ENCODE measurements at places on chromosomes 6 and 20.

DNA sequence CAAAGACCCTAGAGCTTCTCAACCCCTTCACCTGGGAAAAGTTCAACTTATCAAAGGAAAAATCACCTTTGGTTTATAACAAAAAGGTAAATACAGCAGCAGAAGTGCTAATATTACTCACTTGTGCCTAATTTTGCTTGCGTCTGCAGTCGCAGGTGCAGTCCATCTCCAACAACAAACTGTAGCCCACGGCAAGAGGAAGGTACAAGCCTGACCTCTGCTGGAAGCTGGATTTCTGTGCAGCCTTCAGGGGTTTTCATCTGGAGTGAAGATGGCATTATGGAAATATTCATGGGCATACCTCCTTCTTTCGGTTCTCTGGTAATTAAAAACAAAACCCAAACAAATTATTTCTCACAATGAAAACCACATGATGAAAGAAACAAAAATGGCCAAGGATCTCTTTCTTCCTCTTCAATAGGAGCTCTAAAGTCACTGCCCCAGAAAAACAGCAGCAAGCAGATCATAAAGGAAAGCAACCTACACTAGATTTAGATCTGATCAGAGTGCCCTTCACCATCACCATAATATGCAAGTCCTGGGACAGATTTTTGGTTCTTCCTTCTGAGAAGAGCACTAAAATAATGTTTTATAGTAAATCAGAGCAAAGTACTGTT lies 7.8 kb downstream of the UBE3D start:
- no peak for DNase-seq

DNA sequence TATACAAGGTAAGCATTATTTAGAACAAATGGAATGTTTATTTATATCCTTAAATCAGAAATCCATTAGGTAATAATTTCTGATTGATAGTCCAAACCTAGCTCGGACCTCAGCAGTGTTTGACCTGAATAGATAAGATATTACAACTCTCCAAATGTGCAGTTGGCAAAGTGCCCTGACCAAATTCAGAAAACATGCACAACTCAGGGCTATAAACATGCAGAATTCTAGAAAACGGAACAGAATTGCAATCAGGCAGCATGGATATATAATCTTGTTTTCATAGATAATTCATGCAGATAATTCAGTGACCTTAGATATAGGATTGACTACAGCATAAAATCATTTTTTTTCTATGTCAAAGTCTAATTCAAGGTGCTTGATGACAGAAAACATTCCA lies 626.6 kb upstream of the CITED2 start:
- DNase-seq: no peak

- DNase-seq: no peak
Observed at GRCh38 chr6:37074053-37074827, 68.8 kb downstream of the FGD2 start.

- no peak for DNase-seq
Observed at GRCh38 chr20:49853640-49854039, 41.0 kb downstream of the SLC9A8 start.

- no peak for DNase-seq
Observed at GRCh38 chr6:128981716-128982115, 98.8 kb downstream of the LAMA2 start.

DNA sequence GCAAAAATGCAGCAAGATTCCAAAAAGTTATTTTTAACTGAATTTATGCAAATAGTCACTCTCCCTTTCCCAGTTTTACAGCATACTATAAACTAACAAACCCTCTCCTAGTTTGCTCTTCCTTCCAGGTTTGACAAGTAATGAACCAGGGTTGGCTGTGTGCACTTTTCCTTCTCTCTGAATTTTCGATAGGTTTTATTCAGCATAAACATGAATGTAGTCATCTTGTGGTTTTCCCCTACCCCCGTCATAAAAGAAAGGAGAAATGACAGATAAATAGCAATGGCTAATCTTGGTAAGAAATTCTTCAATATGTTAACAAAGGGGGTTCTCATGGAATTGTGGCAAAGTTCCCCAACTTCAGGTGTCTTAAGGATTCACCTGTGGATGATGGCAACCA lies 26.3 kb downstream of the PRDM1 start:
- no peak for DNase-seq

DNA sequence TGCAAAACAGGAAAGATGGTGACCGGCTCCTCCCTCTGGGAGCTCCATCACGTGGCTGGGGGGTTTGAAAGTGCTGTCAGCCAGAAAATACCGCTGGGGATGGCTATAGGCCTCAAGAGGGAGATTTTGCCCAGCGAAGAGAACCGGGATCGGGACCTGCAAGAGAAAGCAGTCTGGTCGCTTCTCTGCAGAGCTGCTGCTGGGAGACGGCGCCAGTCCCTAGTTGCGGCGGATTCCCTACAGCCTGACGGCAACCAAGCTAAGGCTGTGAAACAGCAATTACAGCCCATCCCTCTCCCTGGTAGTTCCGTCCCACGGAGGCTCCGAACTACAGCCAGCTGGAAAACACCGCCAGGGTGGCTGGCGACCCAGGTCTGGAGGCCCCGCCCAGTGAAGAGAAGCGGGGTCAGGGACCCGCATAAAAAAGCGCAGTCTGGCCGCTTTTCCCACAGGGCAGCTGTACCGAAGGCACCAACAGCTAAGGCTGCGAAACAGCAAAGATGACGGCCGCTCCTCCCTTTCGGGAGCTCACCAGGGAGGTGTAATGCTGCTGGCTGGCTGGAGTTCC lies 238.1 kb upstream of the IRAK1BP1 start:
- no peak for DNase-seq

DNA sequence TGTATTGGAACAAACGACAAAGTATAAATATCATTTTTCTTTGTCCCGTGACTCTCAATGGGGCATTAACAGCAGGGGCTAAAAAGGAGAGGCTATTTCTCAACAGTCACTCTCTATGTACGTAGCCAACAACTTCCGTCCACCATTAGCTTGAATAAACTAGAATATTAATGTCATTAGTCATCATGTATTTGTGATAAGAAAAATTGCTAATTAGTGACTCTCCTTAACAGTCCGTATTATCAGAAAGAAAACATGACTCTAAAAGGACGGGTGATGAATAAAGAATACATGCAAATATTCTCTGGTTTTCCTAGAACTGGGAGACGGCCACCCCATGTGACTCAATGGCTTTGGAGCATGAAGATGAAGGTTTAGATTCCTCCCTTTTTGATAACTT lies 18.6 kb downstream of the VIP start:
- DNase-seq: no peak

GRCh38 chr20:54469952-54470351 lies 5.4 kb upstream of the DOK5 start:
- no peak for DNase-seq

- DNase-seq: no peak
Observed at GRCh38 chr6:150032598-150032997, 7.3 kb upstream of the RAET1L start.

DNA sequence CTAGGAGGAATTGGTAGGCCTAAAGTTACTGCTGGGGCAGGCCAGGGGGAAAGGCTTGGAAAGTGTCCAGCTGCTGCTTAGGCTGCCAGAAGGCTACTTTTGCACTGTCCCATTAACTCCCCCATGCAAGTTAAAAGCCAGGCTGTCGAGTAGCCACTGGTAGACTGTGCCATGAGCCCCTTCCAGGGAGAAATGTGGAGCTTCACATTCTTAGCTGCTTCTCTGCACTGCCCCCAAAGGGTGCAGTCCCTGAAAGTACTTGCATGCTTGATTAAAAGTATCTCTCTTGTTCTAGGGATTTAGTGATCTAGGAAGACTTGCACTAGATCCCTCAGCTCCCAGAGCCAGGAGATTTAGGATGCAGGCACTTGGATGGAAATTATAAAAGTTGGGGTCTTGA lies 57.3 kb downstream of the CDC5L start:
- DNase-seq: no peak

GRCh38 chr6:54085541-54085940 lies 25.7 kb upstream of the MLIP start:
- DNase-seq: no peak

DNA sequence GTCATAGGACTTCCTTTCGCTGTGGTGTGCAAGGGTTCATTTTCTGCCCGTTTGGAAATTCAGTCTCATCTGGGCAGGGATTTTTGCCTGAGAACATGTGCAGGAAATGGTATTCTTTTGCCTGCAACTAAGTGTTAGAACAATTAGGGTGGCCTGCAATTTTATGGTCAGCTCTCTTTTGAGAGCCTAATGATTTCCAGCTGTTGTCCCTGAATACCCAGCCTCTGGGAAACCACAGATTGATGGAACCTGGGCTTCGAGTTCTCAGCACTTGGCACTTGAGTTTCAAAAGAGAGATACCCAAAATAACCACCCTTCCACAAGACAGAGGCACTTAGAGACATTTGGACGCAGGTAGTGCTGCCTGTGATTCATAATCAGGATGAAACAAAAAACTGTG lies 217.2 kb upstream of the FOXA2 start:
- DNase-seq: no peak

DNA sequence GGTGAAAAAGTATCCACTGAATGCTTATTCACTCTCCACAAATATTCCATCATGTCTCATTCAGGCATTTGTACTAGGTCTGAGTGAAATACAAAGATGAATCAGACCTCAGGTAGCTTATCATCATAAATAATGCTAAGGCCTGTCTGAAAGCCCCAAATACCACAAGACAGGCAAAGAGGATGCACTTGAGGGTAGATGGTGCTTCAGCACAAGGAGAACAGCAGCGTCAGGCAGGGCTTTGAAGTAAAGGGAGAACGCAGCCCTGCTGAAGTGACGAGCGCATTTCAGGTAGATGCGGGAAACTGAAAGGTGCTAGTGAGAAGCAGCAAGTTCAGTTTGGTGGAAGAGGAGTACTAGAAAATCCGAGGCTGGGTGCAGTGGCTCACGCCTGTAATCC lies 38.7 kb downstream of the MAP3K5 start:
- DNase-seq: peak; percentile 84

GRCh38 chr6:113077794-113078193 lies 730.7 kb downstream of the RFPL4B start:
- no peak for DNase-seq

- DNase-seq: no peak
Observed at GRCh38 chr6:5278047-5278446, 16.7 kb downstream of the FARS2 start.

GRCh38 chr20:1775117-1775516 lies 117.5 kb upstream of the SIRPG start:
- DNase-seq: no peak

GRCh38 chr20:38222923-38223742 lies 37.4 kb downstream of the KIAA1755 start:
- no peak for DNase-seq

GRCh38 chr20:15138548-15139126 lies 801.2 kb upstream of the FLRT3 start:
- no peak for DNase-seq

DNA sequence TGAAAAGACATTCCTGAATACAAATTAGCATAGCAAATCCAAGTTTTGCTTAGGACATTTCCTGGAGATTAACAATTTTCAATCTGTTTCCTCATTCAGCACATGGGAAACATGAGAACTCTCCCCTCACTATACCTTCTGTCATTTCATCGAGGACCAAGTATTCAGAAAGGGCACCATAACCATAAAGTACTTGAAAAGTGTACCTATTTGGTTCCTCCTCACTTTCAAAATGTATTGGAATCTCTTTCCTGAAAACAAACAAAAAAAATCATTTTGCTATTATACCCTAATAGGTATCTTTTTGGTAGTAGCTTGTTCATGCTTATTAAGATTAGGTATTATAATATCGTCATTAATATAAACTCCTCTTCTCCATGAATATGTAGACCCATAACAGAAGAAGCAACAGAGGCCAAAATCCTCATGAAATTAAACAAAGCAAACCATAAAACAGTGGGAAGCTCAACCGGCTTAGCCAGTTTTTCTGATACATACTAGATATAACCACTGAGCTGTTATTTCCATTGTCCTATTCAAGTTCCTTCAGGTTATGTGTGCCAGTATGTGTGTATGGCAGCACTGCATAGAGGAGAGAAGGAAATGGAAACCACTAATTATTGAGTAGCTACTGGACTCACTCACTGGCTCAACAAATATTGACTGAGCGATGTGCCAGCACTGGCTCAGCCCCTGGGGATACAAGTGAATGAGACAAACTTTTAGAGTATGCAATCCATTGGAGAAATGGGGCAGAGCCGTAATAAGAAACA lies 274.0 kb downstream of the MAFB start:
- DNase-seq: no peak

DNA sequence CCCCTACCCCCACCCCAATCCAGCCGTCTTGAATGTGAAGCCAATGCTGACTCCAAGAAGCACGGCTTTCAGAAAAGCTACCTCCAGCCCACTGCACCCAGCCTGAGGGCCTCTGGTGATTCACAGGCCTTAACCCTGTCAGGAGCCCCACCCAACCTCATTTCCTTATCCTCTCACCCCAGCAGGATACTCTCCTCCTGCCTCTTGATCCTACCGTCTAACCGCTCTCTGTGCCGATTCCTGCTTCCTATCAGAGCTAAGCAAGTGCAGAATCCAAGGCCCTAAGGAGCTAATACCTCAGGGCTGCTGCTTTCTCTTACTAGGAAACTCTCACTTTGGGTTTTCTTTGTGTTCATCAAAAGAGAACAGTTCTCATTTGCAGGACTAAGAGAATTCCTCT lies 47.2 kb downstream of the TRERF1 start:
- peak; percentile 18 for DNase-seq

DNA sequence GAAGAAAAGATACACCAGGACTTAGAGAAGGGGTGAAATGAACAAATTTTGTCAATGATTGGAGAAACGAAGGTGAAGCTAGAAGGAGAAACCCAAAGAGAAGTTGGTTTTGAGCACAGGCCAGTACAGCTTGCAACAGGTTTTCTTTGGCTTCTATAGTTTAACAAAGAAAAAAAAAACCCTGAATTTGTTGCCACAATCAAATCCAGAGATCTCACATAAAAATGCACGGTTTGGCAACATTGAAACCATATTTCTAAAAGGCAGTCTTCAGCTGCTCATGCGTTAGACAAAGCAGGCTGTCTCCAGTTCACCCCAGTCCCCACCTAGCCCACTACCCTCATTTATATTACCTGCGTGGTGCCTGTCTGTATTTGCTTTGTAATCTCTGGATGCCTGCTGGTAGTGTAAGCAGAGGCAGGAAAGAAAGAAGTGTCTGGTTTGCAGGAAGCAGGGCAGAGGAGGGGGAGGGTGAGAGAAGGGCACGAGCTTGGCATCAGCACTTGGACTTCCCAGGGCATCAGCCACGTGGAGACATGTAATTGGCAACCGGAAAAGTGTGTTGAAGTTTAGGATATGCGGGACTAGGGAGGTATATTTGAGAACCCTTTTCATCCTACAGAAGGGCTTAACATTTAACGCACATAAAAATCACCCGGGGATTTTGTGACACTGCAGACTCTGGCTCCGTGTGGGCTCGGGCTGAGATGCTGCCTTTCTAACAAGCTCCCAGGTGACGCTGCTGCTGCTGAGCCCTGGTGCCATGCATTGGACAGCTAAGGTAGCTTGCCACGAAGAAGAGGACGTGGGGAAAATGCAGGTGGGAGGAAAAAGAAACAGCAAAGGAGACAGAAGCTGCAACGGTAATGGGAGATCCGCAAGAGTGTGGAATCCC lies 14.4 kb downstream of the PFDN4 start:
- no peak for DNase-seq

GRCh38 chr20:16273812-16274555 lies 299.3 kb downstream of the KIF16B start:
- DNase-seq: no peak

GRCh38 chr6:162118706-162119105 lies 608.9 kb downstream of the PRKN start:
- DNase-seq: no peak

GRCh38 chr6:23395381-23395780 lies 730.6 kb upstream of the NRSN1 start:
- no peak for DNase-seq

GRCh38 chr6:6712449-6713403 lies 124.2 kb downstream of the LY86 start:
- DNase-seq: no peak

- peak; percentile 42 for DNase-seq
Observed at GRCh38 chr20:51624157-51624731, 81.7 kb upstream of the NFATC2 start.

GRCh38 chr6:16706911-16707783 lies 54.1 kb downstream of the ATXN1 start:
- DNase-seq: no peak

All from CD4-positive, alpha-beta T cell treated with Interferon alpha-2 for 1 hour (primary cell).